Hepatocyte (in vitro differentiated cells): ENCODE measurements at places on chromosomes 12 and 14. TPM values are rescaled to one million over a fixed set of nuclear protein-coding genes. Genes with fewer than 3 reads are reported as not detected.

CCDC177 gene
- polyA plus RNA-seq = not detected in 2 replicates

BEGAIN gene
- polyA plus RNA-seq = 1.8 and 2.5 TPM in 2 replicates

TAS2R13 gene
- polyA plus RNA-seq = not detected in 2 replicates

RPL36AL gene
- 277 TPM in 2 replicates for polyA plus RNA-seq

TAS2R31 gene
- polyA plus RNA-seq = 0.17 TPM in 1 of 2 replicates, not detected in the other

INSM2 gene
- polyA plus RNA-seq = not detected in 2 replicates

GDF11 gene
- polyA plus RNA-seq = 3.7 and 4.1 TPM in 2 replicates

DNA sequence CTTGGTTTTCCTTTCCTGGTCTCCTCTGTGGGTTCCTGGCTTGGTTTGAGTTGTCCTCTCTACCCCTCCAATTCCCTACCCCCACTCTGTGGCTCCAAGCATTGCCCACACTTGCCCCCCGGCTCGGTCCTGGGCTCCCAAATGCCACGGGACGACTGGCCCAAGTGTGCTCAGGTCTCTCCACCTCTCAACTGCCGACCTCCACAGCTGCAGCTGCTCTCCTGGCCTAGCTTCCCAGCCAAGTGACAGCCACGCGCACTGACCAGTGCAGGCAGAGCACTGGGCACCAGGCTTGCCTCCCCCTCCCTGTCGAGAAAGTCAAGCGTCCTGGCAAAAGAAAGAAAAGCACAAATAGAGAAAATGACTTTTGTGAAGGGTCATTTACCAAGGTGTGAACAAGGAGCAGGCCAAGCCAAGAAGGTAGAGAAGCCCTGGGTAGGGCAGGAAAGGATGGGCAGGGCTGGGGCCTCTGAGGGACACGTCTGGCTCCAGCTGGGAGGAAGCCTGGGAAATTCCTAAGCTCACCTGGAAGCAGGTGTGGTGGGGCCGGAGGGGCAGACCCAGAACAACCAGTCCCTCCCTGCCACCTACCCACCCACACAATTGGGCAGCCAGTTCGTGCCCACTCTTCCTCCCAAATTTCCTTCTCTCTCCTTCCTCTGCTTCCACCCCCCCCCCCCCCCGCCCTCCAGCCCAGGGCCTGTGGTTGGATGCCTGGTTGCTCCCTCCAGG is 1.8 kb upstream of the CEP170B start:
- H3K4me3 ChIP-seq = peak overlapping the region; percentile 75
- no peaks in the 10 kb centered on the region for H3K36me3 ChIP-seq
- H3K27me3 ChIP-seq = no peaks in the 10 kb centered on the region
- H3K4me1 ChIP-seq = peaks cover 15% of the 10 kb centered on the region

DNA sequence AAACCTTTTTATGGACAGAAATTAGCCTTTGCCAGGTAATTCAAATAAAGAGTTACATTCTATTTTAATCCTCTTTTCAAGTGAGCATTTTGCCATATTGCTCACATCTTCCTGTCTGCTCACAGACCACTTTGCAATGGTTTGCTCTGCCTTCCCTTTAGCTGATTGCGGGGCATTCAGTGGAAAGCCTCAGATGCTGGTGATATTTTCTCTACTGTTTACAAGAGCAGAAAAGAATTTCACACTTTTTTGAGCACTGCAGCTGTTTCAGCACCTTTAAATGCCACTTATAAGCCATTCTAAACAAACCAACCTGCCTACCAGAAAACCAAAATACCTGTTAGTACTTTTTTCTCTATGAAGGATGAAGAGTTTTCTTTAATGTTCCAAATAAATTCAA is 195.7 kb upstream of the LRIG3 start:
- H3K27me3 ChIP-seq = no peaks in the 10 kb centered on the region
- H3K4me3 ChIP-seq = no peak overlapping the region
- no peaks in the 10 kb centered on the region for H3K4me1 ChIP-seq
- no peak for DNase-seq
- no peak overlapping the region for H3K27ac ChIP-seq

GRCh38 chr12:79848339-79848738 is 86.6 kb downstream of the PPP1R12A start:
- no peaks in the 10 kb centered on the region for H3K27me3 ChIP-seq
- peak; percentile 20 for DNase-seq
- H3K4me1 ChIP-seq = peaks cover 5% of the 10 kb centered on the region
- H3K4me3 ChIP-seq = no peak overlapping the region
- no peaks in the 10 kb centered on the region for H3K36me3 ChIP-seq

GRCh38 chr12:22169376-22169775 is 123.4 kb downstream of the CMAS start:
- no peak overlapping the region for H3K4me3 ChIP-seq
- DNase-seq = no peak
- H3K4me1 ChIP-seq = no peaks in the 10 kb centered on the region
- no peaks in the 10 kb centered on the region for H3K36me3 ChIP-seq
- H3K27ac ChIP-seq = no peak overlapping the region

DNA sequence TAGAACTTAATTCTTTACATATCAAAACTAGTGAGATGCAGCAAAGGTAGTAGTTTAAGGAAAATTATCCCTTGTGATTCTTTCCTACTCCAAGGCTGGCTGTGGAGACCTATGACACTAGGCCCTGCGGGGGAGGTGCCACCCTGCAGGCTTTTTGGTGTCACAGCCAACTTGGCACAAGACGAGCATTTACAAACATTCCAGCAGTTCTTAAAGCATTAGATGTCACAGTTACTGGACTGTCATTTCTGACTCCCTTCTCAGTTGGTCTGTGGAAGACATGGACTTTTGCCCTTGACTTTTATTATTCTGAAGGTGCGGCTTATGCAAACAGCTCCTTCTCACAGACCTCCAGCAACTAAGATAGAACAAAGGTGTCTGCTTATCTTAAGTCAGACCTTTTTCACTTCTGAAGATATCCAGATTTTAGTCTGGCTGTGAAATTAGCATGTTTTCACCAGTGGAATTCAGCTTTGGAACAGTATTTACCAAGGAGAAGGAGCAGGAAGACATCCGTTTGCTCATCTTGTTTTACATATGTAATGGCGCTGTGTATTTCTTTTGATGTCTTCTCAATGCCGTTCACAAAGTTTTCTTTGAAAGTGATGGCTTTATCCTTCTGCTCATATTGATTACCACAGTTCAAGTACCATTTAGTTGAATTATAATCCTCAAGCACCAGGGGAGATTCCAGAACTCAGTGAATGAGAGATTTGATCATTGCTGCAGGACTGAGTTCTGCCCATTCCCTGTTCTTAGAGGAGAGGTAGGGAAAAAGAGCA is 17.9 kb downstream of the SRGAP1 start:
- DNase-seq = peak; percentile 70
- no peaks in the 10 kb centered on the region for H3K27me3 ChIP-seq
- peaks cover 17% of the 10 kb centered on the region for H3K4me1 ChIP-seq
- no peaks in the 10 kb centered on the region for H3K36me3 ChIP-seq

GRCh38 chr12:53709671-53710070 is 17.6 kb downstream of the CALCOCO1 start:
- no peak overlapping the region for H3K27ac ChIP-seq
- peaks cover 27% of the 10 kb centered on the region for H3K27me3 ChIP-seq
- H3K4me1 ChIP-seq = no peaks in the 10 kb centered on the region
- no peaks in the 10 kb centered on the region for H3K36me3 ChIP-seq

GRCh38 chr12:68932961-68933893 is at the start of gene CPM:
CPM (minus strand) TSS chr12:68933171; CDS start chr12:68932837, 334 bp downstream.
- H3K4me3 ChIP-seq = peak within 1 kb of the TSS; percentile 75
- no peaks in the 10 kb centered on the region for H3K36me3 ChIP-seq
- peaks cover 6% of the 10 kb centered on the region for H3K4me1 ChIP-seq
- H3K27me3 ChIP-seq = peaks cover 11% of the 10 kb centered on the region

DNA sequence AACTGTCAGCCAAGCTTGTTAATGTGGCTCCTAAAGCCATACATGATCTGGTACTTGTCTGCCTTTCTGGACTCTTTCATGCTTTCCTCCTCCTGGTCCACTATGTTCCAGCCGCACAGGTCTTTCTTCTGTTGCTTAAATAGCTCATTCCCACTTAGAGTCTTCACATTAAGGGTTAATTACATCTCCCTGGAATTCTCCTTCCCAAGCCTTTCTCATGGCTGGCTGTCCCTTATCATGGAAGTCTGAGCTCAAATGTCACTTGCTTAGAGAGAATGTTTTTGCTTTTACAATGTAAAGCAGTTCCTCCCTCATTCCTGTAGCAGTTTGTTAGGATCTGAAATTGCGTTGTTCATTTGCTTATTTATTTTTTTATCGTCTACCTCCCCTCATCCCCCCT is 199.6 kb downstream of the TRHDE start:
- no peak overlapping the region for H3K27ac ChIP-seq
- H3K27me3 ChIP-seq = no peaks in the 10 kb centered on the region
- H3K4me1 ChIP-seq = no peaks in the 10 kb centered on the region
- DNase-seq = no peak

GRCh38 chr14:56313789-56314188 is 195.6 kb downstream of the PELI2 start:
- peaks cover 4% of the 10 kb centered on the region for H3K4me1 ChIP-seq
- DNase-seq = no peak
- no peak overlapping the region for H3K4me3 ChIP-seq
- no peak overlapping the region for H3K27ac ChIP-seq
- no peaks in the 10 kb centered on the region for H3K36me3 ChIP-seq

DNA sequence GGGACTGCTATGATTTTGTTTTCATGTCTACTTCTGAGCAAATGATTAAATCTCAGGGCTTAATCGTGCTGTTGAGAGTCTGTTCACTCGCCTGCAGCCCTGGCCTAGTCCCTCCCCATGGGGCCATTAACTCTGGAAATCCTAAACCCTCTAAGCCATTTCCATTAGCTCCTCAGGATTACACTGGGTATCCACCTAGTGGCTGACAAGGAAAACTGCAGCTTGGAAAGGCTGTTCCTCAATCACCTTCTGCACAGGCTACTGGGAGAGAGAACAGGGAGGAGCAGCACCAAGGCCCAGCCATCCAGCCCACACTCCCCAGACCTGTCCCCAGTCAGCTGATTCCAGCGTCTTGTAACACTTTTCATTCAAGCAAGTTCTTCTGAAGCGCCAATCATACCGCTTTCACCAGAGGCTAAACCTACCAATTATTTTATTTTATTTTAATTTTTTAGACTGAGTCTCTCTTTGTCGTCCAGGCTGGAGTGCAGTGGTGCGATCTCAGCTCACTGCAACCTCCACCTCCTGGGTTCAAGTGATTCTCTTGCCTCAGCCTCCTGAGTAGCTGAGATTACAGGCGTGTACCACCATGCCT is 48.7 kb downstream of the NEUROD4 start:
- no peaks in the 10 kb centered on the region for H3K36me3 ChIP-seq
- peak; percentile 73 for DNase-seq
- H3K27ac ChIP-seq = no peak overlapping the region
- no peak overlapping the region for H3K4me3 ChIP-seq
- H3K27me3 ChIP-seq = peaks cover 16% of the 10 kb centered on the region

DNA sequence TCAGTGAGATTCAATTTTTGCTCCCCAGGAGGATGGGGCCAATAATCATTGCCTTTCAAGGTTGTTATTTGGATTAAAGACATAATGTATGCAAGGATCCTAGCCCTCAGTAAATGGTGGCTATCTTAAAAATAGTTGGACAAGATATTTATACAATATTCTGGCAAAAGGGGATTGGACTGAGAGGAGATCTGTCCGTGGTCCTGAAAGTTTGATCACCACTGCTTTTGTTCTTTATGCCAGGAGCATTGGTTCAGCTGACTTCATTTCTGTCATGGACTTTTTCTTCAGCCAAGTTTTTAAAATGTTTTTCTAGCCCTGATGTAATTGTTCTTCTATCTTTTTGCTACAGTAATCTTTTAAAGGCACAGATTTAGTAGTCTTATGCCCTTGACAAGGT is 70.2 kb upstream of the TCL1A start:
- DNase-seq = peak; percentile 71
- no peaks in the 10 kb centered on the region for H3K4me1 ChIP-seq
- H3K4me3 ChIP-seq = no peak overlapping the region

- no peaks in the 10 kb centered on the region for H3K36me3 ChIP-seq
- no peak overlapping the region for H3K4me3 ChIP-seq
- H3K27ac ChIP-seq = no peak overlapping the region
- no peaks in the 10 kb centered on the region for H3K4me1 ChIP-seq
Observed at GRCh38 chr12:68119250-68119649, 40.3 kb downstream of the IFNG start.

DNA sequence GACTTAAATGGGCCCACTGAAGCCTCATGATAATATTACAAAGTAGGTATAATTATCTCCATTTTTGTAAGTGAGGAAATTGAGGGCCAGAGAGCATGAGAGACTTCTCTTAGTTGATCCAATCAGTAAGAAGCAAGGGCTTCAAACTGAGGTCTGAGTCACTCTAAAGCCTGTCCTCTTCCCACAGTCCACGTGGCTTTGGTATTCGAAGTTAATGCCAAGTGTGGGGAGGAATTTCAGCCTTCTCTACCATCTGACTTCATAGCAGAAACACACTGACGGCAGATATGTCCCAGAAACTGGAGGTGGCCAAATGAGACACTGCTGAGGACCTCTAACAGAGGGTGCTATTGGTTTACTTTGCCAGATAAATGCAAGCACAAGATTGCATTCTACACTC is 114.4 kb upstream of the OVCH1 start:
- peaks cover 10% of the 10 kb centered on the region for H3K4me1 ChIP-seq
- no peaks in the 10 kb centered on the region for H3K27me3 ChIP-seq
- no peak for DNase-seq
- H3K27ac ChIP-seq = no peak overlapping the region

- H3K27ac ChIP-seq = peak overlapping the region; percentile 92
- no peak overlapping the region for H3K4me3 ChIP-seq
- H3K27me3 ChIP-seq = no peaks in the 10 kb centered on the region
- DNase-seq = no peak
- H3K36me3 ChIP-seq = no peaks in the 10 kb centered on the region
Observed at GRCh38 chr14:68363466-68363842, 429.4 kb downstream of the ZFP36L1 start.

DNA sequence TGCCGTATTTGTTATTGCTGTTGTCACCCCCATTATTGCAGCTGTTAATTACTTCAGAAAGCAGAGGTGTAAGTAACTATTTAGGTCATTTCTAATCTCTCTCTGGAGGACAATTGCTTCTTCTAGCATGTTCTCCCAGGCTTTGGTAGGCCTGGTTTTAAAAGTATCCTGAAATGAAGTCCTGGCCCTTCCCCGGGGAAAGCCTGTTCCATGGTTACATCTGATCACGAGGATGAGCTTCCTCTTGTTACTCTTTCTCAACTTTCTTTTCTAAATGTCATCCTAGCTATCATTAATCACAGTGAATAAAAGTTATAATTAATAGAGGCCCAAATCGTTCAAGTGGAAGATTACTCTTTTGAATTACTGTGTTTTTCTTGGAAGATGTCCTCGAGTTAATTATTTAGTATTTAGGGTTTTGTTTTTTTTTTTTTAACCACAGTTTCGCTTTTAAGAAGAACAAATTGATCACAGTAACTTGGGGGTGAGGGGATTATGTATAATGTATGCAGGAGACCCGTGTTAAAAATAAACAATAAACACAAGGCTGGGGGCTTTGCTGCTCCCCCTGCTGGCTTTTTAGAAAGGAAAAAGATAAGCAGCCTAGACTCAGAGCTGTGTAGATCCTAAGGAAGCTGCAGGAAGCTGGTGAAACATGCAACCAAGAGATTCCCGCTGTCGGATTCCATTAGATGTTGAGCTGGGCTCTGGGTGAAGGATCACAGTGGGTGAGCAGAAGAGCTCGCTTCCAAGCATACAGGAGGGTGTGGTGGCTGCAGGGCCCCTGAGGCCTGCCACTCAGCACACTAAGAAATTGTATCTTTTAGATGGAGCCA is 420.1 kb downstream of the FUT8 start:
- no peak overlapping the region for H3K4me3 ChIP-seq
- no peak overlapping the region for H3K27ac ChIP-seq
- DNase-seq = no peak
